ENCODE measurements at places on chromosomes 4 and X.

DNA sequence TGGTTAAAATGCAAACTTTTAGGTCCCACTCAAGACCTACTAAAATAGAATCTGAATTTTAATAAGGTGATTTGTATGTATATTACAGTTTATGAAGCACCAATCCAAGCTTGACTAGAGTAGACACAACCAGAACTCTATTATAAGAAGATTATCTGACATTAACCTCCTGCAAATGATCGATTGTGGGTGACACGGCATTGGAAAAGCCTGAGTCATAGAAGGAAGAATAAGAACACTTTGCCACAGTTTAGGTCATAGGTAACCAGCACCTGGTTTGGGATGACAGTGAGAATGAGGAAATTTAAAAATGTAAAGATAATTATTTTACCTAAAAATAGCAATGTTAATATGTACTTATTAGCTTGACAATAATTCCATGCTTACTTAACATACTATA is 15.2 kb downstream of the PDGFC start:
- no peak for DNase-seq

GRCh38 chr4:66539745-66540144 is 869.5 kb upstream of the EPHA5 start:
- no peak for DNase-seq

DNA sequence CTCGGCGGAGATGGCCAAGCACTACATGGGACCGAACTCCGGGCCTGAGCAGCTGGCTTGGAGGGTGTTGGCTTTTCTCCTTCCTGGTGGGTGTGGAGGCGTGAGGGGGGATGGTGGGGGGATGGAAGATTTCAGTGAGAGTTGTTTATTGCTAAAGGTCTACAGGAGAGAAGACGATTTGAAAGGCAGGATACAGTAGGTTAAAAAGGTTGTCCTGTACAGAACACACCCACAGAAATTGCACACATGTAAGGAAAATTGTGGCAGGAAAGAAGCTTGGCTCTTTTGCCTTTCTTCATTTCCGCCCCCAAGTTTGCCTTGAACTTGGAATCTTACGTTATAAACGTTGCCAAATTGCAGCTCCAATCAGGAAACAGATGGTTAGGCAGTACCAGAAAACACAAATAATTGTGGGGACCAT is 74.1 kb upstream of the STOX2 start:
- DNase-seq, result no peak

- DNase-seq, result no peak
Measured at GRCh38 chr4:71683309-71683708, 100.6 kb downstream of the GC start.

GRCh38 chrX:45815441-45815840 is 614.8 kb upstream of the DIPK2B start:
- DNase-seq, result no peak

DNA sequence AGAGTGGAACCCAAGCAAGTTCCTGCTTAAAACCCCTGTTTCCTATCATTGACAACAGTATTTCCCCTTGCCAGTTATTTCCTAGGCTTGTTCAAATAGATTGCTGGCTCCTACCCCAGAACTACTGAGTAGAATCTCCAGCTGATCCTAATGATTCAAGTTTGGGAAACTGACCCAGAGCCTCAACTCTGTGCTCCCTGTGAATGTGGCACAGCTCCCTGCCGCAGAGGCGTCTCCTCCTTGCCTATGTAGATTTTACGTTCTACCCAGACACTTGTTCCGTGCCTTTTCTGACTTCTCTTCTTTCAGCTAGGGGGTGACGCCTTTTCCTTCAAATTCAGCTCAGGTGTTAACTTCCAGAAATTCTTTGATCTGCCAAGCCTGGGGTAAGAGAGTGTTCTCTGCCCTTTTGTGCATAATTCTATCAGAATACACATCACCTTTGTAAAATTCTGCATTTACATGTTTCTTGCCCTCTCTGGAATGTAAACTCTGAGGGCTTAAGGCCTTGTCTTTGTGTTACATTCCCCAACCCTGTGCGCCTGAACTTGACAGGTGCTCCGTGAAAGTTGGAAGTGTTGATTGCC is 4.4 kb downstream of the LSM6 start:
- no peak for DNase-seq

GRCh38 chr4:96205143-96205936 is 365.4 kb downstream of the PDHA2 start:
- no peak for DNase-seq

DNA sequence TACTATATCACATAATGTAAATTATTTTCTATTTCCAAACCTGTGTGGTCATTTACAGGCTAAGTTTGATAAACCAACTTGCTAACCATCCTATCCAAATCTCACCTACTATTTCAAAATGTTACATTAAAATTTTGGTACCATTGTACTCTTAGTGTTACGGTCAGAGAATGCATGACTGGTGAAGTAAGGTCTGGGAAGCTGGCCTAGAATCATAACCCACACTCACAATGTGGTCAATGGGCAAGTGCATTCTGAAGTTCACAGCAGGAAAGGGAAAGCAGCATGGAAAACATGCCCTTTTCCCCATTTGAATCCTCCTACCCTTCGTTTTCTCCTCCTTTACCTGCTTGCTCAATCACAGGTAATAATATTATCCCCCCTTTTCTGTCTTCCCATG is 54.4 kb downstream of the PPP3CA start:
- DNase-seq, result no peak

- DNase-seq, result no peak
Measured at GRCh38 chrX:155266439-155266838, 2.1 kb upstream of the RAB39B start.

DNA sequence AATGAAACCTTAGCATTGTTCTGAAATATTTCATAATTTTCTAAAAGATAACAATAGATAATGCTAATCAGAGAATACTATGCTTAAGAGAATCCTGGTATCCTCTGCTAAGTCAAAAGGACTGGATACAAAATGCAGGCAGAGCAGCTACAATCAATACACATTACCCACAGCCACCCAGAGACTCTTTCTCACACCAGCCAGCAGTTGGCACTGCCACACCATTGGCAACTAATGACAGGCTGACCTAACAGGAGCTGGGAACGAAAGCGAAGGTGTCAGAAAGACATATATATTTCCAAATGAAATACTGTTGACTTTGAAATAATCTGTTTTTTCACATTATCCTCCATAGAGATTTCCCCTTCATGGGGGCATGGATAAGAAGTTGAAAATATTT is 122.6 kb upstream of the PLAC1 start:
- no peak for DNase-seq

DNA sequence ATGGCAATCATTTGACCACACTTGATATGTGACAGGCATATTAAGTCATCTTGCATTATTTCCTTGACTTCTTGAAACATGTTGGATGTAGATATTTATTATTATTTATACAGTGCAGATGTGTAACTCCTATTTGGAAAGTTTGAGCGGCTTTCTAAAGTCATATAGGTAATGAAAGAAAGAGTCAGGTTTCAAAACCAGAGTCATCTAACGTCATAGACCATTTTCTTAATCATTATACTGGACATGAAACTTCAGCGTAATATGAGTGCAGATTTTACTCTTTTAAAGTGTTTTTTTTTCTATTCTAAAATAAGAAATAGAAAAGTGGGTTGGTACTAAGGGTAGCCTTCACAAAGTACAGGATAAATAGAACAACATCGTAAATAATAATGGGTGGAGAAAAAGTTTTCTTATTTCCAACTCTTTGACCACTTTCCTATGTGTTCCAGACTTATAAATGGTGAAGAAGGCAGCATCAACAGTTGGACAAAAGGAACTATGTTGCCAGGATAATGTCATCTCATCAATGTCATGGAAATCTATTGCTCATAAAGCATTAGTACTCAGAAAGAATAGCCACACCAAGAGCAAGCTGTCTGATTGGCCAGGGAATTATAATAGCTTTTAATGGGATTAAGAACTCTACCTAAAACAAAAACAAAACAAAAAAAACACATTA is 108.0 kb upstream of the PCDH18 start:
- DNase-seq, result no peak

DNA sequence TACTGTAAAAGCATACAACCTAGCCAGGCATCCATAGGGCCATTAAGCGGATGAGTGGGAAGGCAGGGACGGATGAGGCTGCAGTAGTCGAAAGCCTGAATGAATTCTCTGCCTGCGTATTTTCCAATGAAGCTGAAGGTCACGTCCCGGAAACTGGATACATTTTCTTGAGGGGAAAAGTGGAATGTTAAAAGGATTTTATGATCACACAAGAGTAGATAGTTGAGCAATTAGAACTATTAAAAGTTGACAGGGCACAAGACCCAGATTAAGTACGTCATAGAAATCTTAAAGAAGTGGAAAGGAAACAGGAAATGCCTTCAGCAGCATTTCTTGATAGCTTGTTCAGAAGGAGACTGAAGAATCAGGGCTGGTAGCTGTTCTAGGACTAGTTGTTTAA is 98.3 kb upstream of the CXXC4 start:
- DNase-seq, result no peak

DNA sequence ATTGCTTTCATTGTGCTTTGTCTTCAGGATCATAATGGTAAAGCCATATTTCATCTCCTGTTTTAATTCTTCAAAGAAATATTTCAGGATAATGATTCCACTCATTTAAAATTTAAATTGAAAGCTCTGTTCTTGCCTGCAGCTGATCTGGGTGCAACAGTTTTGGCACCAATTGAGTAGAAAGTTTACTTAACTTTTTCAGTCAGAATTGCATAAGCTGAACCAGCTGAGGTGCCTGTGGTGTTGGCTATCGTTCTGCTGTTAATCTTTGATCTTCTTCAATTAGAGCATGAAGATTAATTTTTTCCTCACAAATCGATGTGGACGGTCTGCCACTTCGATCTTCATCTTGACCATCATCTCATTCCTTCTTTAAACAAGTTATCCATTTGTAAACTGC is 49.6 kb downstream of the MAGEB16 start:
- no peak for DNase-seq

DNA sequence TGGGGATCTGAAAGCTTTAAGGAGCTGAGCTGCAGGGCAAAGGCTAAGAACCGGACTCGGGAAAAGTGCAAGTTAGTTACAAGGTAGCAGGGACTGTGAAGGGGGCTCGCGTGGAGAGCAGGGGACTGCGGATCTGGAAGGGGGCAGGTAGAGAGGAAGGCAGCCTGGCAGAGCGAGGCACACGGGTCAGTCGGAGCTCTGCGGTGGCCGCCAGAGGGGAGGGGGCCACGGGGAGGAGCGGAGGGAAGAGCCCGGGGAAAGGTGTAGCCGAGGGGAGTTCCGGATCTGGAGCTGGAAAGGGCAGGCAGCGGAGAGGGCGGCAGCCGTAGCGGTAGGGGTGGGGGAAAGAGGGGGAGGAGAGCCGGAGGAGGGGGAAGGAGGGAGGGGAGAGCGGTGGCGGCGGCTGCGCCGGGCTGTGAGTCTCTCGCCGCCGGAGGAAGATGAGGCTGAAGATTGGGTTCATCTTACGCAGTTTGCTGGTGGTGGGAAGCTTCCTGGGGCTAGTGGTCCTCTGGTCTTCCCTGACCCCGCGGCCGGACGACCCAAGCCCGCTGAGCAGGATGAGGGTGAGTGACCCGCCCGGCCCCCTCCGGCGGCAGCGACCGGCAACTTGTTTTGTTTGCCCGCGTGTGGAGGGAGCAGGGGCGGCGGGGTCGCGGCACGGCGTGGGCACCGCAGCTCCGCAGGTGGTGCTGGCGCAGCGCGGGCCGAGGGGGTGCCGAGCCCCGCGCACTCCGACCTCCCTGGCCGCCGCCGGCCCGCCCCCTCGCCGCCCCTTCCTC is at the start of gene GALNT7:
Gene GALNT7, plus strand, starts transcription at position 416 of the 782 bp plus-strand sequence. Its CDS starts 25 bp downstream, at position 441.
- DNase-seq, result peak; percentile 23

GRCh38 chr4:102715057-102715456 is 45.7 kb downstream of the MANBA start:
- no peak for DNase-seq

DNA sequence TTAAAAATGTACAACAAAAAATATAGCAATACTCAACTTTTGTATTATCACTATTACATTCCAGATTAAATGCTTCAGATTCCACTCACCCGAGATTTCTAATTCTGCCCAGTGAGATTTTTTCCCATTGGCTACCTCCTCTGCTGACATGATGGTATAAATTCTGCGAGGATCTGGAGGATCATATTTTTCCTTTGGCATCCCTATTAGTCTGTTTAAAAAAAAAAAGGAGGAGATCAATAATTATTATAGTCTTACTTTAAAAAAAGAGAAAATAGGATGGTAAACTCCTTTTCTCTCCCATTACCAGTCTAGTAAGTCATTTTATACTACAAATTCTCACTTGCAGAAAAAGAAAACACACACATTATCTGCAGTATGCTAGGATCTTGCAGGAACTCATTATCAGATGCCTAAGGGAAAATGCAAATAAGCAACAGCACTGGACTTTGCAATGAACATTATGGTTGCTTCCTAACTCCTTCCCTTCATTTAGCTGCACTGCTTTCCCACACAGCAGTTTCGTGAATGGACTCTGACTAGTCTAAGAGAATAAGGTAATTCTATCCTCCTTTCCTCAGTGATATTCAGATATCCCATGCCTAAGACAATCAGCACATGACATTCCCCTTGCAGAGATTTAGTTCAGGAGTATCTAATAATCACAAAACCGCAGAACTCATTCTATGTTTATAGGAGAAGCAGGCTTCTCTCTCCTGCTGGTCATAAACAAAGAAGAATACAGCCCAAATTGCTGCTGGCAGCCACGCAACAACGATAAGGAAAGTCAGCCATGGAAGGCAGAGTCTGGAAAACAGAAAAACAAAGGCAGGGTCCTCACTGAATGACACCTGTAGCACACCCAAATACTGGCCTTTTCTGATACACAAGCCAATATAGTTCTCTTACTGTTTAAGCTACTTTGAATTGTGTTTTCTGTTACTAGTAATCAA is 42.7 kb downstream of the CNOT6L start:
- no peak for DNase-seq

DNA sequence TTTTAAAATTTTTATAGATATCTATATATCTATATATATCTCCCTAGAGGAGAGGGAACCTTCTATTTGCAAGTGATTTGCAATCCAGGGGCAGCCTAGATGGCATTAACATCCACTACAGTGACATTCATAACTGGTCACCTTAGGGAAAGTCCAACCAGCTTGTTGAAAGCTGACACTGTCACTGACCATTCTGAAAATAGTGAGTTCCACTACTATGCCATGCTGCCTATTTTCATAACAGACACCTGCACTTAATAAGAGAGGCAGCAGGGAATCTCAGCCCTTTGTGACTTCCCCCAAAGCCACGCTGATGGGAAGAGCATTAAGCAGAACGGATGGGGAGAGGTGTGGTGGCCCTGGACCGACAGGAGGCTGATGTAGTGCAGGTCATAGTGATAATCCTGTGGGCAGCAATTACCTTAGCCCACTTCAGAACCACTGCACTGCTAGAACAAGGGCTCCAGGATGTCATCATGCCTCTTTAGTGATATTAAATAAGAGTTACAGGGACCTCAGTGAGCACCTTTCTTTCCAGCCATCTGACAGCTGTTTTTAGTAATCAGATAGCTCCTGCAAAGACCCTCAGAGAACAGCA is 51.3 kb downstream of the GPRIN3 start:
- DNase-seq, result no peak
